Renal cortical epithelial cell (primary cell): ENCODE measurements at places on chromosomes 7 and 10. TPM values are rescaled to one million over a fixed set of nuclear protein-coding genes. Genes with fewer than 3 reads are reported as not detected.

GRCh38 chr10:118827466-118828155 lies 72.8 kb upstream of the CACUL1 start:
- no peak for DNase-seq

The APBB1IP gene
- total RNA-seq, result 4.2 and 23.8 TPM in 2 replicates

DNA sequence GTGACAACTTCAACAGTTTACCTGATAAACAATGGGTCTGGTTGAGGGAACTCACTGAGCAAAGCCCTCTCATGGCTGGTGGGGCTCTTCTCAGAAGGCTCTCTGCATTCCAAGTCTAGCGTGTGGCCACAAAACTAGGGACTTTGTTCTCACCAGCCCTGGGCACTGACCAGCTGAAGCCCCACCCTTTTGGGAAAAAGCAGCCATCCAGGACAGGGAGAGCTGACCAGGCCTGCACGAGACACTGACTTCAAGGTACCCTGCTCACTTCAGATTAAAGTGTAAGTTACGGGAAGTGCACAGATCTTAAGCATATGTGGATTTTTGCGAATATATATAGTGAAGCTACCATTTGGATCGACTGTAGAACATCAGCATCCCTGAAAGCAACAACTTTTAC lies 67.4 kb upstream of the LRRC4 start:
- DNase-seq, result peak; percentile 40

GRCh38 chr7:54878339-54878738 lies 119.3 kb upstream of the SEC61G start:
- no peak for DNase-seq

GRCh38 chr10:130474591-130474990 lies 338.4 kb downstream of the GLRX3 start:
- no peak for DNase-seq

- peak; percentile 36 for DNase-seq
Observed at GRCh38 chr10:17073725-17074540, 55.7 kb downstream of the CUBN start.

- DNase-seq, result no peak
Observed at GRCh38 chr10:98251399-98251798, 16.6 kb downstream of the LOXL4 start.

DNA sequence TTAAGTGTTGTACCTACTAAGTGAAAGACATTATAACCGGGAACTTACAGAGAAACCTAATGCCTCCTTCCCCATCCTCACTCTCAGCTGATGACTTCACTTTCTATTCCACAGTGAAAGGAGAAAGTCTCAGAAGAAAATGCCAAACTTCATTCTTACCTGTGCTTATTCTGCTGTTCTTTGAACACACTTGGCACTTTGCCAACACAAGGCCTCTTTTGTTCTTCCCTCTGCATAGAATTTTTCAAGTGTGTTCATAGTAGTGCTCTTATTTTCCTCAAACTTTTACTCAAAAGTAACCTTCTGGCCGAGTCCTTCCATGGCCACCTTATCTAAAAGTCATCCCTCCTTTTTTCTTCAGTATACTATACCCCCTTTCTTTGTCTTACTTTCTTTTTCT lies 59.4 kb upstream of the ETV1 start:
- DNase-seq, result no peak

- no peak for DNase-seq
Observed at GRCh38 chr7:129553899-129554461, 51.6 kb downstream of the SMKR1 start.

The CHRM2 gene
- total RNA-seq, result under 0.01 TPM in 1 of 2 replicates, not detected in the other

The MYH16 gene
- total RNA-seq, result 0.05 and 1.4 TPM in 2 replicates

GRCh38 chr7:7922684-7923385 lies 45.8 kb upstream of the GLCCI1 start:
- no peak for DNase-seq

DNA sequence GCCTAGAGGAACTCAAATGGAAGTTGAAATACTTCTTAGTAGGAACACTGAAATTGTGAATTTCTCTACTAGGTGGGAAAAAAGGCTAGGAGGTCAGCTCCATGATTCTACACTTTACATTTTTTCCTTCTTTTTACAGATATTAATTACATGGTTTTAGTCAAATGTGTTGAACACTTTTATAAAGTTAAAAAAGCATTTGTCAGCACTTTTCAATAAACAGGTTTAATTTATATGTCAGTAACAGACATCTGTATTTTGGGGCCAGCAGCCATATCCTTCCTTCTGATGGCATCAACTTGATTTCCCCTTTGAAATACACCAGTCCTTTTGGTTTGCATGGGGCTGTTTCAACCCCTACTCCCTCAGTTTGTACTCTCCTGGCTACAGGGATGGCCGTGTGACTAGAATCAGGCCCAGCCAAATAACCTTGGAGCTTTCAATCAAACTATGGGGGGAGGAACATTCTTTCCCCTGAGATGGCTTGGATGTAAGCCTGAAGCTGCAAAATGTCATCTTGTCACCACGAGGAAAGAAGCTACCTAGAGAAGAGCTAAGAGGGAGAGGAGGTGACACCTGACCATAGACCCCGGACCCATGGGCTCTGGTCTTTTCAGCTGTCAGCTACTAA lies 171.0 kb upstream of the NEBL start:
- DNase-seq, result no peak

- DNase-seq, result no peak
Observed at GRCh38 chr10:101511938-101512337, 76.1 kb downstream of the POLL start.

DNA sequence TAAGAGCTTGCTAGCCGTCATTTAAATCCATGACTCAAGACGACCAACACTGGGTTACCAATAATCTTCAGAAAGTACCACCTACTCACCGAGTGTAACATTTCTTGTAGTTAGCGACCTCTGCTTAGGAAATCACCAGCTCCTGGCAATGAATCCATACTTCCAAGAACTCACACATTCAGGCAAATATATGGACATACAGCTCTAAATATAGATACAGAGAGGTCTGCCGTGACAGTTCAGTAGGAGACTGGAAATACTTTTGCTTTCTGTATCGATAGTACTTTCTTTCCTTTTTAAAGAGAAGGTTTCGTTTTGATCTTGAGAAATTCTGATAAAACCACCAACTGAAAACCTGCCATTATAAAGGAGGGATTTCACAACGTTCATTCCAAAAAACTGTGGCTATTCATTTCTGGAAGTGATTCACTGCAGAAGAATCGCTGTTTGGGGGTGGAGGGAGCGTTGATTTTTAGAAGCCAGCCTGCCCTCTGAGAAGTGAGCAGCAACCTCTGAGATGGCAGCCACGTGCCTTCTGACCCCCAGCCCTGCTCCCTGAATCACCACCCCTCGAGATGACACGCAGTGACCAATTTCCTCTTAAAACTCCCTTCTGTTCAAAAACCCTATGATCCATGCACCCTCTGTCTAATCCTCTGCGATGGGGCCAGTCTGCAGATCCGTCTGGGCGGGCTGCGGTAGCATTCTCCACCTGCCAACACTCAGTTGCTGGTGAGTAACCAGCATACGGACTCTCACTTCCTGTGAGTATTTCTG lies 179.0 kb upstream of the KLF14 start:
- DNase-seq, result peak; percentile 97

The TMEM26 gene
- total RNA-seq, result 0.10 TPM in 1 of 2 replicates, not detected in the other

The IQCE gene
- 11.1 and 25.8 TPM in 2 replicates for total RNA-seq

GRCh38 chr7:123209786-123210185 lies 10.0 kb upstream of the SLC13A1 start:
- no peak for DNase-seq

- DNase-seq, result no peak
Observed at GRCh38 chr10:26733750-26734568, 36.5 kb downstream of the PDSS1 start.

DNA sequence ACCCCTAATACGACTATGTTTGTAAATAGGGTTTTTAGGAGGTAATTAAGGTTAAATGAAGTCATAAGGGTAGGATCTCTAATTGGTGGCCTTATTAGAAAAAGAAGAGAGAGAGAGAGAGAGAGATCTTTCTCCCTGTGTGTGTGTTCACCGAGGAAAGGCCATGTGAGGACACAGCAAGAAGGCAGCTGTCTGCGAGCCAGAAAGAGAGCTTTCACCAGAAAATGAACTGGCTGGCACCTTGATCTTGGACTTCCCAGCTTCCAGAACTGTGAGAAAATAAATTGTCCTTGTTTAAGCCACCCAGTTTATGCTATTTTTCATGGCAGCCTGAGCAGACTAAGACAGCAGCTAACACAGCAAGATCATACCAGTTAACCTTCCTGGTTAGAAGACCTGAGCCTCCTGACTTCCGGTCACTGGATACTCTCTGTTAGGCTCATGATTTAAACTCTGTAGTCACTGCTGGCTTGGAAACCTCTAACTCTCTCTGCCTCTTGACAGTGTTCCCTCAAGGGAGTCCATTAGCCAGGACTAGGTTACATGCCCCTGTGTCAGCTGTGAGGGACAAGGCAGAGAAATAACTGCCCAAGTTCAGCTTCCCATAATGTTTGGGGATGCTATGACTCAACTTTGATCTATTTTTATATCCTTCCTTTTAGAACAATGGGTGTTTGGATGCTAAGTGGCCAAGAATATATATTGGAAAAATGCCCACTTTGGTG lies 102.3 kb downstream of the DYNC1I1 start:
- no peak for DNase-seq

DNA sequence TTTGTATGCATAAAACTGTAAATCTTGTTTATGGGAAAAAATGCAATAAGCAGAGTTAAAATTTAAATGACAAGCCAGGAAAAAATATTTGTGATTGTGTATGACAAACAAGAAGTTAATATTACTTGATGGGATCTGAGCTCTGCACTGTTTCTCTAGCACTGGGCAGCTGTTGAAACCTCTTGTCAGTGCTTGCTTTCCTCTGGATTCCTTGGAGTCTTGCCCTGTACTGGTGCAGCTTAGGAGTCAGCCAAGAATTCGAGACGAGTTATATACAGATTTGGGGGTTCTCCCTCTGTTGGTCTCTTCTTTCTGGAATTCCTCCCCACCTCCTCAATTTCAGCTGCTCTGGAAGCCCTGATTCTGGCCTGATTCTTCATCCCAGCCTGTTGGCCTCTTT lies 24.3 kb upstream of the OPN4 start:
- no peak for DNase-seq

- DNase-seq, result no peak
Observed at GRCh38 chr7:31563951-31564350, 50.1 kb downstream of the ITPRID1 start.

GRCh38 chr7:28168393-28169158 lies 12.0 kb downstream of the JAZF1 start:
- peak; percentile 55 for DNase-seq
